Esophagus muscularis mucosa (tissue), 4 donors: ENCODE measurements at places on chromosomes 5 and 9. TPM values are rescaled to one million over a fixed set of nuclear protein-coding genes. Genes with fewer than 3 reads are reported as not detected.

DNA sequence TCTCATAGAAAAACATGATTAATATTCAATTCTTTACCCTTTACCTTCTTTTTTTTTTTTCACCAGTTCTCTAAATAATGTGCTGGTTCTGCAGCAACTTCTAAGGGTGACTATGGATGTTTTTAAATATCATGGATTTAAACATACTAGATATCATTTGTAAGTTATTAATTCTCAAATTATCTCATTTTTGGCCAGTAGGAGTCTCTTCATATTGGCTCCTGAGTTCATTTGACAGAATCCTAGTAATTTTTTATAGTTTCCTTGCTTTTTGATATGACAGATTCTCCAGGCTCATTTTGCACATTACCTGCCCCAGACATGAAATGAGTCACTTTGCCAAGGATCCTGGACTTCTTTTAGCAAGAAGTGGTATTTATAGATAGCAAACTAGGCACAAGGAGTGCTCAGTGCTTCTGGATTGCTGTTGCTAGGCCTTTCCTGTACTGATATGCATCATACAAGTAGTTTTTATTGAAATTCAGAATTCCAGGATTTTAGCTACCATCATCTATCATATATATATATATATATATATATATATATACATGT is 201.3 kb upstream of the IL12B start:
- no peak for DNase-seq

GRCh38 chr9:116817762-116818161 is 130.7 kb downstream of the TRIM32 start:
- DNase-seq: no peak

DNA sequence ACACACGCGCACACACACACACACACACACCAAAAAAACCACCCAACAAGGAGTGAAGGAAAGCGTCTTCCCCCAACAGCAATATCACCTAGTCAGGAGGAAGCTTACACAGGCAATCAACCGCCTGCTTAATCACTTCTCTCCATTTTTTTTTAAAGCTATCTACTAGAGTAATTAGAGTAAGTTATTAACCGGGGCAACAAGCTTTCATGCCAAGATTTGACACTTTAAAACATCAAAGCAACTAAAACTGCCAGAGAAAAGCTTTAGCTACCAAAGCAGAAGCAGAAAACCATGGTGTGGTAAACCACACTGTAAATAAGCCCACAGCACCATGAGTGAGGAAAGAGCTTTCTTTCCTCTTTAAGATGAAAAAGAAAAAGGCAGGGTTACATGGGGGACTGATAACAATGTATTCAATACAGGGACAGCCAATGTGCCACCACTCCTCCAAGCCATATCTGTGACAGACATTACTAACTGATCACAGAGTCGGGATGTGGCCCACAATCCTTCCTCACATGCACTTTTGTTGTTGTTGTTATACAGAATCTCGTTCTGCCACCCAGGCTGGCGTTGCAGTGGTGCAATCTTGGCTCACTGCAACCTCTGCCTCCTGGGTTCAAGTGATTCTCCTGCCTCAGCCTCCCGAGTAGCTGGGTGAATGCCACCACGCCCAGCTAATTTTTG is 282.1 kb downstream of the CRB2 start:
- no peak for DNase-seq

DNA sequence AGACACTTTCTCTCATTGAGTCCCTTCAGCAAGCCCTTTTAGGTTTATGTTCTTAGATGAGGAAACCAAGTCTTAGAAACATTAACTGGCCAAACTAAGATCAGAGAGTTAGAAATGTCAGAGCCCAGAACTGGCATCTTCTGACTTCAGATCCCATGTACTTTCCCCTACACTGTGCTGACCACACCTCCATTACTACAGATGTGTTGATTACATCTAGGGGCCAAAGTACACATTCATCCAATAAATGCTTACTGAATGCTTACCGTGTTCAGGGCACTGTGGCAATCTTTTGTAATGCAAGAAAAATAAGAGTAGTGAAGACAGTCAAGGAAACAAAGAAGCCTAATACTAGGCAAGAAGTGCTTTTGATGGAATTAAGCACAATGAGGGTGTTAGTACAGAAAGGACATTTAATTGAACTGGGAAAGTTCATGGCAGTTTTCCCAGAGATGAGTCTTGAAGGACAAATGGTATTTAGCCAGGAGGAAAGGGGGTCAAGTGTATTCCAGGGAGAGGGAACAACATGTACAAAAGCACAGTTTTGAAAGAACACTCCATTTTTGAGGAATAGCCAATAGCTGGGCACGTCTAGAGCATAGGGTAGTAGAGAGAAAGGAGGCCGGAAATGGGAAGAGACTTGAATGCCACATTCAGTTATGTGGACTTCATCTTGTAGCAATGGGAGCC is 89.7 kb upstream of the CDKN2B start:
- no peak for DNase-seq

DNA sequence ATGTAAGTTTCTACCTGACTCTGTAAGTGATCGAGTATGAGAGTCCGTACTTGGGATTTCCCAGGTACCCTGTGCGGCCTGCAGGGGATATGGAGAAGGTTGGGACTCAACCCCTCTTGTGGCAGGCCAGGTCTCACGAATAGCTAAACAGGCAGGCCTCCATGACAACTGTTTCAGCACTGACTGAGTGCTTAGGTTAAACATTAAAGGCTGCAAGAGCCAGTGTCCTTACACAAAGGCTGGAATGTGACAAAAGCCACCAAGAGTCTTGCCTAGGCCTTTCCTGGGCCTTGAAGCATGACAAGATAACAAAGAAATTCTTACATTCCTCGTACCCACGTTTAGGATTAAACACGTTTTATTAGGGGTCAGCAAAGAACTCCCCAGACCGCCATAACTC is 58.6 kb downstream of the THBS4 start:
- DNase-seq: no peak

- DNase-seq: peak; percentile 94
Observed at GRCh38 chr5:72366324-72366976, 46.3 kb downstream of the PTCD2 start.

GRCh38 chr5:54013556-54014194 is 296.7 kb downstream of the ARL15 start:
- no peak for DNase-seq

DNA sequence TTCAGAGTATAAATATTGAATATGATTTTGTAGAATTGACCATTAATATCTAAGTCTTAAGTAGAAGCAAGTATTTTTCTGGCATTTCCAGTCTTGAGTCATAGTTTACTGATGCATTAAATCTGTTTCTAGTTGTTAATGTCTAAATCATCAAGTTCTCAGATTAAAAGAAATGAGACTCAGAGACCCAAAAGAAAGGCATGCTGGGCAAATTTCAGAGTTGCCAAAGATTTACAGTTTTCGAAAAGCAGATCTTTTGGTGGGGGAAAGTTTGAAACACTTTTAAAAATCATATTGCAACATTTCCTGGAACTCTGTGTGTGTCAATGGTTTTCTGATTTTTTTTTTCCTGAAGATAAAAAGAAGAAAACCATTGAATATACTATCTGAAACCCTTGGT is 60.9 kb downstream of the ANKRD55 start:
- no peak for DNase-seq

GRCh38 chr9:128628471-128629048 is 28.1 kb downstream of the DYNC2I2 start:
- no peak for DNase-seq

DNA sequence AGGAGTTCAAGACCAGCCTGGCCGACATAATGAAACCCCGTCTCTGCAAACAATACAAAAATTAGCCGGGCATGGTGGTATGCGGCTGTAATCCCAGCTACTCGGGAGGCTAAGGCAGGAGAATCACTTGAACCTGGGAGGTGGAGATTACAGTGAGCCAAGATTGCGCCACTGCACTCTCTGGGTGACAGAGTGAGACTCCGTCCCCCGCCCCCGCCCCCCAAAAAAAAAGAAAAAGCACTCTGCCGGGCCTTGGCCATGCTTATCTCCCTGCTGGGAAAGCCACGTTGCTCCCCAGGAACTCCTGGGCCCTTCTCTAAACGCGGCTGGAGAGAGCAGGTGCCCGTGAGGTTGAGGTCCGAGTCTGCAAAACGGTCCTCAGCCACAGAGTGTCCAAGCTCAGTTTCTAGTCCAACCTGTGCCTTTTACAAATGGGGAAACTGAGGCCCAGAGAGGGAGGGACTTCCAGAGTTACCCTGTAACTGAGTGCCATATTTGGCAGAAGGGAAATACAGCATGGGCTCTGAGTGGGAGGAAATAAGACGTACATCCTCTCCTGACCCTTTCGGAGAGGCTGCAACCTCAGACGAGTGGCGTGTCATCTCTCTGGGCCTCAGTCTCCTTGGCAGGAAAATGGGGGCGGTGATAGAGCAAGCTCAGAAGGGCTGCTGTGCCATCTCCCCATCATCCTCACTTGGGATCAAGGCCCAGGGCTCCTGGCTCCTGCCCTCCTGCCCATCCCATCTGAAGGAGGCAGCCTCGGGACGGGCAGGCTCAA is 6.6 kb upstream of the PHYHD1 start:
- no peak for DNase-seq

DNA sequence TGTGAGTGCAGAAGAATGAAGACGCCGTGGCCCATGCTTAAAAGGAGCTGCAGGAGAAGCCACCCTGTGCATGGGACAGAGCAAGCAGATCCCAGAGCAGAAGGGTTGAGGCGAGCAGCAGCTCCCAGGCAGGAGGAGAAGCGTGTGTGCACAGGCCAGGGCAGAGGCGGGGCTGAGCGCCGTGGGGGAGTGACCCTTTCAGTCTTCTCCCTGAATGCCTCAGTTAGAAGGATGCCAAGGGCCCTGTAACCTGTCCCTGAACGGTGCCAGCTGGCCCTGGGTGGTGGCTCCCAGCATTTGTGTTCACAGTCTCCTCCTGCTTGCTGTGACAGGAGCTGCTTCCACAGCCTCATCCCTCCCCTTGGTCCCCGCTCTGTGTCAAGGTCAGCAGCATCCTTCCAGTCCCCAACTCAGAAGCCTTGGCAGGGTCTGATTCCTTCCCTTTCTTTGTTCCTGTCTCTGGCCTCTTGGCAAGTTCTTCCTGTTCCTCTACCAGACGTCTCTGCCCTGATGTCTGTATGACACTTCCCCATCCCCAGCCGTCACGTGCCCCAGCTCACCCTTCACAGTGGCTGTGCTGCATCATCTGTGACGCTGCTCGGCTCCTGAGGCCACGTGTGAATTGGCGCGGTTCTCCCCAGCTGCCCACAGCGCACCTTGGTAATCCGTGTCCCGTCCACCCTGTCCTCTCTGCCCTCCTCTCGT is 5.2 kb downstream of the EXOC3 start:
- no peak for DNase-seq

- DNase-seq: no peak
Observed at GRCh38 chr5:14415024-14415697, 166.4 kb upstream of the OTULINL start.

- DNase-seq: peak; percentile 14
Observed at GRCh38 chr9:79567671-79568098, 4.1 kb upstream of the TLE4 start.

- no peak for DNase-seq
Observed at GRCh38 chr9:107862323-107862722, 372.8 kb upstream of the KLF4 start.

GRCh38 chr5:141821430-141821925 is 56.7 kb downstream of the PCDH1 start:
- DNase-seq: no peak

DNA sequence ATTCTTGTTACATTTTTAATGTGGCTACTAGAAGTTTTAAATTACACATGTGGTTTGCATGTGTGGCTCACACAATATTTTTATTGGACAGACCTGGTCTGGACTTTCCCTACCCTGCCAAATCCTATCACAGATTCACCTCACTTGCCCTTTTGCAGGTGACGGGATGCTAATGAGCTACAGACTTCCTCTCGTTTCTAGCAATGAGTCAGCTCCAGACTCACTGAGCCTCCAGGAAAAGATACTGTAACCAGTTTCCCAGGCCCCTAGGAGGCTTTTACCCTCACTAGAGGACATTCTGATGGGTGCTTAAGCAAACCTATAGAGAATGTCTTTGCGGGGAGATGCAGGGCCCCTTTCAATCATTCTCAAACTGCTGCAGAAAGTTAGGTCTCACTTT is 135.4 kb downstream of the WDR41 start:
- DNase-seq: no peak

DNA sequence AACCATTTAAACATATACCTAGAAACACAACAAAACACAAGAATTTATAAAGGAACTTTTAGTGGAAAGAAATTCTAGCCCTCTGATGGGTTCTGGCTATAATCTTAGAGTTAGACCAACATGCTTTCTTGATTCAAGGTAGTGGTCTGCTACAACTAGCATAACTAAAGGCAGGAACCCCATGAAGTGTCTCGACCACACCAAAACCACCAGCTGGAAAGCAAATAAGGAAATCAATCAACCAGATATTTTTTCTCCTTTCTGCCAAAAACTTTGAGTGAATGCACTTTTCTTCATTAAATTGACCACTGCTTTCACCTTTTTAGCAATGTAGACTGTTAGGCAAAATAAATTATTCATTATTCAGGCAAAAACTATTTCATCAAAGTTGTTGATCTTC is 346.4 kb downstream of the EBF1 start:
- DNase-seq: no peak

- DNase-seq: no peak
Observed at GRCh38 chr5:108564441-108564840, 182.5 kb upstream of the FBXL17 start.

DNA sequence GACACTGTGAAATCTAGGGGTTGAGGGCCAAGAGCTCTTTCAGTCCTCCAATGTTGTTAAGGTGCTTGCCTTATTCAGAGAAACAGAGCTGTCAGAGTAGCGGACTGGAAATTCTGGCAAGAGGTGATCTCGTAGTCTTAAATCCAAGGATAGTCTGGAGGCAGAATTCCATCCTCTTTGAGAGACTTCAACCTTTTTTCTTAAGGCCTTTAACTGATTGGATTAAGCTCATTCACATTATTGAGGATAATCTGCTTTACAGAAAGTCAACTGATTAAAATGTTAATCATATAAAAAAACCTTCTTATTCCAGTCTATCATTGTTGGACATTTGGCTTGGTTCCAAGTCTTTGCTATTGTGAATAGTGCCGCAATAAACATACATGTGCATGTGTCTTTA is 243.1 kb upstream of the COX7C start:
- no peak for DNase-seq

- no peak for DNase-seq
Observed at GRCh38 chr5:83524345-83524744, 52.8 kb downstream of the VCAN start.

DNA sequence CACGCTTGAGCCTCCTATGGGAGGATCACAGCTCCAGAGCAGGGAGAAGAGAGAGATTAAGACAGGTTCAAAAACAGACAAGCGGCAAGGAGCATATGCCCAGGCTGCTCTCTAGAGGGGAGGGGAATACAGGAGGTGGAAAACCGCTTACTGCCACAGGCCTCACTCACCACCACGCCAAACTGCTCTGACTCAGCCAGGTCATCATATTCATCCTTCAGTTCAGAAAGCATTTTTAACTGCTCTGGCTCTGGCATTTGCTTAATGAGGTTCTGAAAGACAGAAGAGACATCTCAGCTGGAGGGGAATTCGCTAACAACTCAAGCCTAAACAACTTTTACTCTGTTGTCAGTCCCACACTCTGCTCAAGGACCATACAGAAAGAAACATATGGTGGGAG is 40.1 kb downstream of the PCDHGC5 start:
- no peak for DNase-seq

GRCh38 chr9:13555989-13556500 is 276.6 kb upstream of the MPDZ start:
- no peak for DNase-seq

The SHOC1 gene
- total RNA-seq: under 0.01 TPM

The EIF4E1B gene
- not detected for total RNA-seq

The FBXW11 gene
- 65.6 TPM for total RNA-seq

The CCDC192 gene
- total RNA-seq: 1.7 TPM

The FEM1C gene
- total RNA-seq: 56.5 TPM

The FSTL4 gene
- 0.78 TPM for total RNA-seq
